ENCODE measurements at places on chromosomes 7 and 10.

- DNase-seq = no peak
These were observed 36.6 kb downstream of the SRRM3 start for GRCh38 chr7:76238326-76238725.

DNA sequence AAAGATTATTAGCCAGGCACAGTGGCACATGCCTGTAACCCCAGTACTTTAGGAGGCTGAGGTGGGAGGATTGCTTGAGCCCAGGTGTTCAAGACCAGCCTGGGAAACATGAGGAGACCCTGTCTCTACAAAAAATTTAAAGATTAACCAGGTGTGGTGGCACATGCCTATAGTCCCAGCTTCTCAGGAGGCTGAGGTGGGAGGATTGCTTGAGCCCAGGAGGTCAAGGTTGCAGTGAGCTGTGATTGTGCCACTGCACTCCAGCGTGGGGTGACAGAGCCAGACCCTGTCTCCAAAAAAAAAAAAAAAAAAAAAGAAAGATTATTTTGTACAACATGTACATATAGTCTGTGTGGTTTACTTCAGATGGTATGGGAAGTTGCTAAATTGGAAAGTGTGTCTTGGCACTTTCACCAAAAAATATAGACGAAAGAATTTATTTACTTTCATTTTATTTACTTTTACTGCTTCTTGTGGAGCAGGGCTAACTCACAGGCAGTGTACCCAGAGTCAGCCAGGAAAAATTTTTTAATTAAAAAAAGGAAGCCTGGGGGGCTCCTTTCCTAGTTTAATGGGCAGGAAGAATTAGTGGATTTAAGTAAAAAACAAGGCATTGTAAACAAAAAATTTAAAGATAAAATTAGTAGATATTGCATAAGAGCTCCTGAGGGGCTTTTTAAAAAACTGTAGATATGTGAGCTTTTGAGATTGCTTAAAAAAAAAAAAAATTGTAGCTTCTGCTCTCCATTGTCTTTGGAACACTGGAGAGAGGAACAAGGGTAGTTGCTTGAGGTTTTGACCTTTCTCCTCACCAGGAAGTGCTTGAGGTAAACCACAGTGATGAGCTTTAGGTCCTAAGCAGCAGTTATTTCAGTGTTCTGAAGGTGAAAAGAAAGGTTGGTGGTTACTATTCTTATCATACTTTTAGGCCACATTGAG, 44.6 kb upstream of the VDAC2 start:
- DNase-seq = no peak

GRCh38 chr10:117544004-117544701, 1.6 kb downstream of the EMX2 start:
- no peak for DNase-seq

- no peak for DNase-seq
These were observed 71.5 kb downstream of the PTF1A start for GRCh38 chr10:23263441-23264164.

GRCh38 chr7:43242628-43243255, 130.3 kb downstream of the HECW1 start:
- DNase-seq = no peak

GRCh38 chr10:108901781-108902618, 1021.3 kb downstream of the XPNPEP1 start:
- no peak for DNase-seq

DNA sequence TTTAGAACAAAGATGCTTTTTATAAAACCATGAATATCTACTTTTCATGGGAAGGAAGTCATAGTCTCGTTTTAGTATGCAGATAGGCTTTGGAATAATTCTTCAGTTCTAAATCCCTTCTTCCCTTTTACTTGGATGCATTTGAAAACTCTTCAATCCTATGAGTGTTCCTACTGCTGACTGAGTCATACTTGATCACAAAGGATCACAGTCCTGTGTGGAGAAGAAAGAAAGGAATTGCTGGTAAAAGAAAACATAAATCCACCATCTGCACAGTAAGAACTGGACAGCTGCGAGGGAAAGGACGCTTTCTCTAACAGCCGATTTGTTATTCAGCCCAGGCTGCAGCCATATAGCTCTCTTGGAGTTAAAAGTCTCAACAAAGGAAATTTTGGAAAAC, 209.9 kb downstream of the SEMA3E start:
- DNase-seq = no peak

- DNase-seq = no peak
These were observed 120.1 kb downstream of the SVOPL start for GRCh38 chr7:138581065-138581464.

DNA sequence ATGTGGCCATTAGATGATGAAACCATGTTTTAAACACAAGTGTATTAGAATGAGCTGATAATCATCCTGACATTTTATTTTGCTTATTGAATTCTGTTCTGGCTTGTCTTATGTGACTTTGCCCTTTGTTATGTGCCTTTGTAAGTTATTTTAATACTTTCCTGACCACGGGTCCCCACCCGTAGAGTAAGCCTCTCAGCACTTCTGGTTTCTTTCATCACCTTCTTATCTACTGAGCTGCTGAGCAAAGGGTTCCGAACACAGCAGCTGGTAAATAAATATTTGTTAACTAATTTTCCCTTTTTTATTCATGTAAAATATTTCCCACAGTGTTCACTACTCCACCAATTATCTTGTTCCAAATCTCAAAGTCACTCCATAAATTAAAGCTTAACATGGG, 1115.3 kb downstream of the SORCS3 start:
- DNase-seq = no peak

DNA sequence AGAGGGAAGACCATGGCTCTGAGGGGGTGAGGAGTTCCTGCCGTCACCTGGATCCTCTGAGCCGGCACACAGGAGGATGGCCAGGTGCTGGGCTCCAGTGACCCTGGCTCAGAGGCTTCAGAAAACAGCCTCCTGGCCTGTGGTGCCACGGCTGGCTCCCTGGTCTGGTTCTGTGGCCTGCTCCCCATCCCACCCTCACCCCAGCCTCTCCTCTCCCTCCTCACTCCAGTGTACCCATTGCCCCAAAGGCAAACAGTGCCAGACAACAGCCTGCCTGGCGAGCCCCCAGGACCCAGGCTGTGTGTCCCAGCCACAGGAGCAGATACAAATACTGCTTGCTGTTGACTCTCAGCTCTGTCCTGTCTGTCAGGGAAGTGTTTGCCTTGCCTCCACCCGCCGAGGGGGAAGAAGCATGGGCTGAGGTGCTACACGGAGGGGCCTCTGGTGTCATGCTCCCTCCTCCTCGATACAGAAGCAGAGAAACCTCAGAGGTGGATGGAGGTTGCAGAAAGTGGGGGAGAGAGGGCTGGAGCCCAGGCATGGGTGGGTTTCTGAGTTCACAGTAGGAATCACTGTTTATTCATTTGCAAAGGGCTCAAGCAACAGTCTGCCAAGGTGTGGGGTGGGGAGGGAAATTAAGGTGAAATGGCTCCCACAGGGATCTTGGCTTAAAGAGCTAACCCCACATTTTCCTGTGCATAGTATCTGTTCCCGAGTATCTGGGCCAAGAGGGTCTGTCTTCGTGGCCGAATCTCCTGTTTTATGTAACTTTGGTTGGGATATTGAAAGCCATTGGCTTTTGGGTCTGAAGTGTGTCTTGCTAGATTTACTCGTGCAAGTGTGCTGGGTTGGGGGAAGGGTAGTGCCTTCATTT, 5.5 kb downstream of the ADRA2A start:
- no peak for DNase-seq

DNA sequence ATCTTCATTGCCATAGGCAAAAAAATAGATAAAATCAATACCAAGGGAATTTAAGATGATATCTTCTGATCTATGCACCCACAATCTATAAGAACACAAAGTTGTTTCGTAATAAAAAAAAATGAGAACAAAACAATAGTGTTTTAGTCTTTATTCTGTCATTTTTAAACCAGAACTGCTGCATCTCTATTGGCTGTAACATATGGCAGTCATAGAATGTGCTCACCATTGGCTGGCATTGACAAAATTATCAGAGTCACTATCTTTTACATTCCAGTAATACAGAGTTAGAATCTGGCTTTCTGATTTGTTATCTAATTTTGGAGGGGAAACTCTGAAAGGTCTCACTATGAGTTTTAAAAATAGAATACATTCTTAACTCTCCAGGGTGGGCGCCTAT, 138.6 kb upstream of the CCDC6 start:
- no peak for DNase-seq

DNA sequence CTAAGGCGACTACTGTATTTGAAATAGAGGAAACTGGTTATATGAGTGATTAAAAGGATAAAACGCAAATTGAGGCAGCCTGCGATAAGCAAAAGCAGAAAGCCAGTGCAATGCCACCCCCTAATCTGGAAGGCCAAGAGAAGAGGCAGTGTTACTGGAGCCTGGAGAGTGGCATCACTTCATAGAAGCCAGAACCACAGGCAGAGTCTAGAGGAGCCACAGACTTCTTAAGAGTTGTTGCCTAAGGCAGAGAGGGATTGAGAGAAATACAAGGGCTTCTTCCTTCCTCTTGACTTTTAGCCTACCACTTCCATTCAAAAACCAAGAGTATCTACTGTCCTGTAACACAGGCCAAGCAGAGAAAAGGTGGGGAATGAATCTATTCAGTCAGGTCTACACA, 94.9 kb upstream of the SKAP2 start:
- DNase-seq = no peak

Measured in tibial nerve (tissue), 4 donors.